Hepatocyte (in vitro differentiated cells): ENCODE measurements at places on chromosomes 5 and 9.

DNA sequence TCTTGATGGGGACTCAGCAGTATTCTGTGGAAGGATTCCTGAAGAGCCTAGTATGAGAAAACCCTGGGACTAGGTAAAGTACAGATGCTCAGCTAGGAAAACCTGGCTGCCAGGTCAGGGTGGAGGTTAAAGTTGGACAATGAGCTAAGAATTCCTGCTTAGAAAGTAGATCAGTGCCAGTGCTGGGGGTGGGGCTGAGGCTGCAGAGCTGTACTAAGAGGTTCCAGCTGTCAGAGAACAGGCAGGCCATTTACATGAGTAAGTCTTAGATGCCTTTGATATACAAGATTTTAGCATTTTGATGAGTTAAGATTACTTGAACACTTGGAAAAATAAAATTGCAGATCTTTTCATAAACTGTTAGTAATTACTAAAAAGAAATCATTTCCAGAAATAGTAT, 332.3 kb upstream of the NUDT12 start:
- no peaks in the 10 kb centered on the region for H3K27me3 ChIP-seq
- H3K27ac ChIP-seq, result no peak overlapping the region
- no peaks in the 10 kb centered on the region for H3K4me1 ChIP-seq
- H3K36me3 ChIP-seq, result no peaks in the 10 kb centered on the region
- no peak for DNase-seq

- H3K27me3 ChIP-seq, result no peaks in the 10 kb centered on the region
- no peak for DNase-seq
- H3K27ac ChIP-seq, result no peak overlapping the region
- H3K4me1 ChIP-seq, result no peaks in the 10 kb centered on the region
These were observed 99.0 kb upstream of the FBN2 start for GRCh38 chr5:128637031-128637430.

DNA sequence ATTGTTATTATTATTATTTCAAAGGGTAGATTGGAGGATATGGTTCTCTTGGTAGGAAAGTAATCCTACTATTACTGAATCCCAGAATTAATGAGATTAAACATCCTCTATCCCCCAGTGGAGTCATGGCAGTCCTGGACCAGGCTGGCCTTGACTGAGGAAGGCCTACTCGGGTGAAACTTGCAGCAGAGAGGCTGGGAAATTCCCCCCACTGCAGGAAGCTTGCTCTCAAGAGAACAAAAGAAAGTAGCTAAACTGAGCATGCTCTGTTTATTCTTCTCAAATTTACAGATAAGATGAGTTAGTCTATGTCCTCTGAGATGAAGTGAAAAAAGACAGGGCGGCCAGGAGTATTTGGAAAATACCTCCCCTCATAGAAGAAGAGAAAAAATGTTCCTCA, 233.9 kb upstream of the RPS23 start:
- DNase-seq, result no peak
- H3K4me1 ChIP-seq, result no peaks in the 10 kb centered on the region
- H3K27ac ChIP-seq, result peak overlapping the region; percentile 61
- H3K4me3 ChIP-seq, result no peak overlapping the region
- no peaks in the 10 kb centered on the region for H3K36me3 ChIP-seq

DNA sequence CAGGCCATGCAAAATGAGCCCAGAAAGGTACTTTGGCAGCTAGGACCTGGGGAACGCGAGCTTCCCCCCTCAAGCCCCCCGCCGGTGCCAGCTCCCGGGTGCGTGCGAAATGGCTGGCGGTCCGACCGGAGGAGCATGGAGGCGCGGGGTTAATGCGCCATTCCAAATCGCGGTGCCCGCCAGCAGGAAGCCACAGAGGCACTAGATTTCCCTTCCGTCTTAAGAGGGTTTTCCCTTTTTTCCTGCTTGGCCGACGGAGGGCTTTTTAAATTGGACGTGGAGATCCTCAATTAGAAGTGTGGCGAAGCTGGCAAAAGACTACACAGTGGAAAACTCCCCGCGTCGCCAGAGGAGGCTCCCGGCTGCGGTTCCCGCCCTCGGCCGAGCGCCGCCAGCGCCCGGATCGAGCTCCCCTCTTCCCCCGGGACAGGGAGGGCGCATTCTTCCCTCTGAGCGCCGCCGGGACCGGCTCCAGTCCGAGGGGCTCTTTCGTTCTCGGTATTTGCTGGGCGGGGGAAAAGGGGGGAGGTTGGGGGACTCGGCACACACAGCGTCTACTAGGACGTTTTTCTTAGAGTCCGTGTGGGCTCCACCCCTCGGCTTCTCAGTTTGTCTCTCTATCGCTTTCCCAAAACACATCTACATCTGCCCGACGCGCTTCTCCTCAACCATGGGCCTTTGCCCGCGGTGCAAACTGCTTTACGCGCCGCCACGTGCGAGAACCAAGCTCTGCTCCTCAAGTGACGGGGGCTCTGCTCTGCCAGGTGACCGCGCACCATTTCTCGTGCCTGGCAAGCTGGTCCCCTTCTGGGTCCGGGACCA, 3.0 kb downstream of the GDNF start:
- DNase-seq, result peak; percentile 38
- H3K4me1 ChIP-seq, result peaks cover 15% of the 10 kb centered on the region
- H3K27ac ChIP-seq, result no peak overlapping the region
- peaks cover 91% of the 10 kb centered on the region for H3K27me3 ChIP-seq
- H3K4me3 ChIP-seq, result peak overlapping the region; percentile 29

DNA sequence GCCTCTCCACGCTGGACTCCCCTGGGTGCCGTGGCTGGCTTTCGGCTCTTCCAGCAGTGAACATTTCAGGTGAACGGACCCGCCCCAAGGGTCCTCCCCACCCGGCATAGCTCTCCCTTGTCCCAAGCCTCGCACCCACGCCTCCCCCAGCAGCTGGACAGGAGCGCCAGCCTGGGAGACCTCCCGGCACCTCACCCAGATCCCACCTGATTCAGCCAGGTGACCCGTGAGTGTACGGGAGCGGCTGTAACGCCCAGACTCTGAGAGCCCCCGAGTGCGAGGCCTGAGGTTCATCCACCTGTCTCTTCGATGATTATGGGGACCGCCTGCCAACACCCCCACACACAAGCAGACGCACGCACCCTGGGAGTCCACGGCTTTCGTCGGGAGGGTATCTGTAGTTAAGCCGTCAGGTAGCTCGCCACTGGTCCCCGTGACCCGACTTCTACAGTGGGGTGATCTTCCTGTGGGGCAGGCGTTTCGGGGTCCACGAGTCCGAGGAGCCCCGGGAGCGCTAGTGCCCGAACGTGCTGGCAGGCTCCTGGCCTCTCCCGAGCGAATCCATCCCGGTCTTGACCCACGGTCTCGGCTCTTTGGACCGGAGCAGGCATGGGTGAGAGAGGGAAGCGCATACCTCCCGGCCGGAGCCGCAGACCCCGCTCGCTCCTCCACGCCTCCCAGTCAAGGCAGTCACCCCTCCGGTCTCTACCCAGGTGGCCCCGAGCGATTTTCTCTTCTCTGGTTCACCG, 14.9 kb downstream of the TRIM7 start:
- peak; percentile 35 for DNase-seq
- H3K4me3 ChIP-seq, result peak overlapping the region; percentile 96
- no peak overlapping the region for H3K27ac ChIP-seq
- peaks cover 4% of the 10 kb centered on the region for H3K4me1 ChIP-seq
- no peaks in the 10 kb centered on the region for H3K27me3 ChIP-seq
- H3K36me3 ChIP-seq, result no peaks in the 10 kb centered on the region

GRCh38 chr5:173689171-173689736, 72.8 kb upstream of the BOD1 start:
- peak; percentile 71 for DNase-seq
- peak overlapping the region; percentile 88 for H3K27ac ChIP-seq
- H3K4me3 ChIP-seq, result no peak overlapping the region
- H3K36me3 ChIP-seq, result no peaks in the 10 kb centered on the region

DNA sequence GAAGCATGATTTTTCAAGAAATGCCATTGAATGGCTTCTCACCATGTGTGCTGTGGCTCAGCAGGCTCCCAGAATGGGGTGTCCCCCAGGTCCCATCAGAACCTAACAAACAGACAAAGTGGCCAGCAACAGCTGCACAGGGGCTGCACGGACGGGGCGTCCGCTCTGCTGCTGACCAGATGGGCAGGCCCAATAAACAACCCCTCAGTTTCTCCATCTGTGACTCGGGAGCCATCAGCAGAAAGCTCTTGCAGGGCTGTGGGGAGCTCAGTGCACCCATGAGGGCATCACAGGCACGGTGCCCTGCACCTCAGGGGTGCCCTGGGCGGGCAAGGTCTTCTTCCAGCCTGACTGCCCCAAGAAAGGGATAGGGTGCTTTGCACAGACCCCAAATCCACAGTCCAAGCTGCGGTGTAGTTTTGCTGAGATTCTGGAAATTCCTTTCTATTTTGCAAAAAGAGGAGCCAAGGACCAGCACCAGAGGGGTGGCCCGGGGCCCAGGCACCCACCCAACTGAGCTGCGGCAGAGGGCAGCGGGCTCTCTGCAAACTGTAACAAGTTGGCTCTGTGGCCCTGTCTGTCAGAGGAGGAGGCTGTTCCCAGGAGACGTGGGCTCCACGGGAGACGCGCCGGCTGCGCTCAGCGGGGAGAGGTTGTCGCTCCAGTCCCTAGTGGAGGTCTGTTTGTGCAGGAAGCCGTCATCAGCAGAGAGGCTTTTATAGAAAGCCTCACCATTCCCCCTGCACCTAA, 138.7 kb upstream of the PPP1R26 start:
- peaks cover 8% of the 10 kb centered on the region for H3K4me1 ChIP-seq
- no peak overlapping the region for H3K4me3 ChIP-seq
- DNase-seq, result no peak
- no peak overlapping the region for H3K27ac ChIP-seq
- H3K36me3 ChIP-seq, result no peaks in the 10 kb centered on the region

- peaks cover 19% of the 10 kb centered on the region for H3K4me1 ChIP-seq
- DNase-seq, result peak; percentile 28
- H3K27me3 ChIP-seq, result no peaks in the 10 kb centered on the region
- no peaks in the 10 kb centered on the region for H3K36me3 ChIP-seq
- no peak overlapping the region for H3K27ac ChIP-seq
These were observed 182.6 kb upstream of the ELL2 start for GRCh38 chr5:96144289-96144688.

- no peaks in the 10 kb centered on the region for H3K36me3 ChIP-seq
- no peaks in the 10 kb centered on the region for H3K27me3 ChIP-seq
- peak overlapping the region; percentile 84 for H3K27ac ChIP-seq
- H3K4me1 ChIP-seq, result peaks cover 35% of the 10 kb centered on the region
These were observed 51.6 kb downstream of the AHRR start for GRCh38 chr5:372996-373709.

DNA sequence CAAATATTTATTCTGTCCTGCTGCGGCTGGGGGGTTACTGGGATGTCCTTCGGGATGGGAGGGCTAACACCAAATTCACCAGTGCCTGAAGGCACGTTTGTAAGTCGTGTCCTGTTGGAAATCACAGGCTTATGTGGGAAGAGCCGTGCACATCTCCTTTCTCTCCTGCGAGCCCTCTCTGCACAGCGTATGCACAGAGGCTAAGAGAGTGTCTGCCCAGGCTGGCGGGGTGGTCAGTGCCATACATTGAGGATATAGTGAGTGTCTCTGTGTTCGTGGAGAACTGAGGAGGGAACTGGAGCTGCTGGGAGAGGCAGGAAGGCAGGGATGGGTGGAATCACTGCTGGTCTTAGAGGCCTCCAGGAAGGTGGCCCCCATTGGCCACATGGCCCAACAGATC, 110.1 kb downstream of the WNK2 start:
- H3K4me3 ChIP-seq, result no peak overlapping the region
- no peaks in the 10 kb centered on the region for H3K27me3 ChIP-seq
- H3K27ac ChIP-seq, result no peak overlapping the region
- no peaks in the 10 kb centered on the region for H3K4me1 ChIP-seq

DNA sequence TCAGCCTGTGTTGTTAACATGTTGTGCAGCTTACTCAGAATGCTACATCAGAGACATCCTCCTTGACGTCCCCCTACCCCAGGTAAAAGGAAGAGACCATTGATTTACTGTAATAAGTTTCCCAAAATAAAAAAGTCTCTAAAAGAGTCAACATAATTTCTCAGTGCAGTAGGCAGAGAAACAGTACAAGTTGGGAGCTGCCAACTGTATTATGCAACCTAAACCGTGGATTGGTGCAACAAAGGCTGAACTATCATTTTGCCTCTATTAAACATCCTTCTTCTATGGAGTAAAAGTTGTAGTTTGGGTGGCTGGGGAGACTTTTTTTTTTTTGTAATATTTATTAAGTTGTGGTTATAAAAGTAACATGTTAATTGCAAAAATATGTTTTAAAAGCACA, 208.0 kb downstream of the NR3C1 start:
- no peak for DNase-seq
- H3K27ac ChIP-seq, result no peak overlapping the region
- no peaks in the 10 kb centered on the region for H3K4me1 ChIP-seq
- no peaks in the 10 kb centered on the region for H3K27me3 ChIP-seq
- H3K4me3 ChIP-seq, result no peak overlapping the region
- H3K36me3 ChIP-seq, result no peaks in the 10 kb centered on the region

DNA sequence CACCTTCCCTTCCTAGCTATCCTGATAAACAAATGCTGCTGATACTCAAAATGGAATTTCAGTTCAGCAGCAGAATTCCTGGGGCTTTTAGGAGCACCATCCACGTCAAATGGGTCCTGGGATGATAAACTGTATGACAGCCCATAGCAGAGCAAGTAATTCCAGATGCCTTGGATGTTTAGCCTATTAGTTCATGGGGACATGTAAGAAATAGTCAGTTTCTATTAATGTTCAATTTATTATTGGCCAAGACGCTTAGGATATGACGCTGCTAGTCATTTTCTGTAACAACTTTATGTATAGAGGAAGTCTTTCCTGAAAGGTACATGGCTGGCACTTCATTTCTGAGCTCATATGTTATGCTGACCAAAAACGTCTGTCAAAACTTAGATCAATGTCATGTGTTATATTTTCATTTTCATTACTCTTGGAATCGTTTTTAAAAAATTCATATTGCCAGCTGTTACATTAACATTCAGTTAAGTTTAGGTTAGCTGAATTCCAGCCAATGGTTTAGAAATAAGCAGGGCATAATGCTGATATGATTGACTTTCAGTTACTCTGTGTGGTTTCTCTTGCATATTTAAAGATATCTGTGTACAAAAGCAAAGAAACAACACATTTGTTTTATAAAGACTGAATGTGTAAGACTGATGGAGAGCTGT, 243.8 kb downstream of the CSNK1G3 start:
- DNase-seq, result no peak
- no peaks in the 10 kb centered on the region for H3K27me3 ChIP-seq
- H3K4me1 ChIP-seq, result peaks cover 10% of the 10 kb centered on the region
- no peak overlapping the region for H3K4me3 ChIP-seq
- H3K36me3 ChIP-seq, result no peaks in the 10 kb centered on the region

- no peak overlapping the region for H3K27ac ChIP-seq
- H3K4me1 ChIP-seq, result peaks cover 10% of the 10 kb centered on the region
- no peaks in the 10 kb centered on the region for H3K27me3 ChIP-seq
- DNase-seq, result no peak
These were observed 424.8 kb upstream of the DMAC1 start for GRCh38 chr9:8224381-8224801.
